ENCODE measurements at places on chromosomes 4 and X.

GRCh38 chr4:83065266-83065665 lies 30.3 kb downstream of the COPS4 start:
- DNase-seq, result no peak

DNA sequence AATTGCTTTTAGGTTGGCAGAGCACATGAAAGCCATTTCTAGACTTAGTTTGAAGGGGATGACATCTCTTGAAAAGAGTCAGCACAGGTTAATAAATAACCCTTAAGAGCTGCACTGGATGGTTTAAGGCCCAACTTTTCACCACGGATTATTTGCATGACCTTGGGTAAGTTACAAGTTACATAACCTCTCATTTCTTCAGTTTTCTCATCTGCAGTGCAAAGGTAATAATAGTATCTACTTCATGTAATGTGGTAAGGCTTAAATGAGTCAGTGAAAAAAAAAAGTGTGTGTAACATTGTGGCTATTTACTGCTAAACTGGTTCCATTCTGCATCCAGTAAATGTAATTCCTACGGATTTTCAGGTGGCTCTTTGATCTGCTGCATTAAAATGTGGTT lies 715.8 kb downstream of the CCSER1 start:
- no peak for DNase-seq

- no peak for DNase-seq
These were observed 125.4 kb downstream of the ATP8A1 start for GRCh38 chr4:42531341-42532030.

GRCh38 chr4:100929758-100930157 lies 411.9 kb upstream of the EMCN start:
- DNase-seq, result no peak

- no peak for DNase-seq
These were observed 8.1 kb upstream of the RENBP start for GRCh38 chrX:153952373-153953026.

DNA sequence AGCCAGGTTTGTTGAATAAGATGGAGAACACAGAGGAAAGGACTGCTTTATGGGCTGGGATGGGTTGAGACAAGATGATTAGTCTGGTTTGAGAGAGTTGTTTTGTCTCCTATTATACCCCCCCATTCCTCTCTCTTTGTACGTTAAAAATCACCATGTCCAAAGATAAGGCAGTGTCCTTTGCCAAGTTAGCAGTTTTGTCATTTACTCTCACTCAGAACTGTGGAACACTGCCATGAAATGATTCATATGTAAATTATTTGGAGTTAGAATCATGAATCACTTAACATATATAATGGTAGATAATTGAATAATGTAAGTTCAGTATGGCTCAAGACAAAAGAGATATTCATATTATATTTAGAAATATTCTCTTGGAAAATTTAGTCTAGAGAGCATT lies 151.3 kb downstream of the DCLK2 start:
- DNase-seq, result no peak

- DNase-seq, result no peak
These were observed 10.3 kb downstream of the VGLL1 start for GRCh38 chrX:136542281-136542680.

GRCh38 chr4:7908668-7909067 lies 31.0 kb downstream of the AFAP1 start:
- DNase-seq, result no peak

DNA sequence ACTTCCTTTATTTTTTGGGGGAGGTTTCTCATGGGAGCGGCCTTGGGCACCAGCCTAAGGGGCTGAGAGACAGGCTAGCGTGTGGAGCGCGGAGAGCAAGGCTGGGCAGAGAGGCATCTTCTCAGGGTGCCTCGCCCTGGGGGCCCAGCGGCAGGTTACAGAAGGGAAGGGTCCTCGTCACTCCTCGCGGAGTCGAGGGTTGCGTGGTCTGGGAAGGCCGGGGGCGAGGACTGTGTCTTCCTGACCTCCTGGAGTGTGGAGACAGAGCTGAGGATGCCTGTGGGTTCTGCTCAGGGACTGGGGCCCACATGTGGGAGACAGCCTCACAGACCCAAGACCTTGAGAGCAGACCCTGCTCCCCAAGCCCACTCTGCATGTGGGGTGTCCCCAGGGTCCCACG lies 79.6 kb upstream of the LRPAP1 start:
- no peak for DNase-seq

DNA sequence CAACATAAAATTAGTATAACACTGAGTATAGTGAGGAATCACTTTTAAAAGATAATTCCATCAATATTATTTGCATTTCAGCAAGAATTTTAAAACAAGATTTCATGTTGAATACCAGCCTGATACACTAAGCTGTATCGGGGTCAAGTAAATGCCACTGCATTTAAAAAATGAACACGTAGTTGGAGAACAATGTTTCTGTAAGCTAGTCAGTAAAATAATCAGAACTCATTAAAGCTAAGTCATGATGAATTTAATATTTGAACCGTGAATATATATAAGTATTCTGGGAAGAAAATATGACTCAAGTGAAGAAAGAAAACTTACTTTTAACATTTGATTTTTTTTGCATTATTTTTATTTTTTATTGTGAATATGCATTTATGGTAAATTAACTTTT lies 611.0 kb upstream of the PABPC4L start:
- no peak for DNase-seq

- DNase-seq, result no peak
These were observed 68.3 kb downstream of the ABLIM2 start for GRCh38 chr4:8090312-8090711.

DNA sequence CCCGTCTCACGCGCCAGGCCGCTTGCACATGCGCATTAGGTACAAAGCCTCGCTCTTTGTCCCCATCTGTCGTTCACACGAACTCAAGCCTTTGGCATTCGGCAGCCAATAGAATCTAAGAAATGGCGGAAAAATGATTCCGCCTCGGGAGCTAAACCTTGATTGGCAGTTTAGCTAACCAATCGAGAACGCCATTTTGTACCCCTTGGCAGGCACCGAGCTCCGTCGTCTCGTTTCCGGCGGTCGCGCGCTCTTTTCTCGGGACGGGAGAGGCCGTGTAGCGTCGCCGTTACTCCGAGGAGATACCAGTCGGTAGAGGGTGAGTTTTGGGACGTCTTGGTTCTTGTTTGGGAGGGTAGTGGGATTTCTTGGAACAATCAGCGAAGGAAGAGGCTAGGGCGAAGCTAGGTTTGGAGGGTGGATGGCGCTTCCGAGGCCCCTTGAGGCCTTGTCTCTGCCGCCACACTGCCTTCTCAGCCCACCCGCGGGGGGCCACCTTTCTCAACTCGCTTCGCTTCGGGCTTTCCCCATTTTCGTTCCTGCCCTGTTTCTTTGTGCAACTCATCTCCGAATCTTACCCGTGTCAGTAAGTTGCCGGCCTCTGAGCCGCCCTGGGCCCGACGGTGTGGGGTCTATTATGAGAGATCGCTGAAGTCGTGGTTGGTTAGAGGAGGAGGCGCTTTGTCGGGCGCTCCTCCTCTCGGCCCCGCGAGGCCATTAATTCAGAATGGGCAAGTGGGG lies at the start of gene NONO:
NONO (plus strand) TSS at position 233 of the 741 bp plus-strand sequence. CDS start 7,003 bp downstream, outside the sequence.
- peak; percentile 79 for DNase-seq
